ENCODE measurements at places on chromosomes 7 and 10.

DNA sequence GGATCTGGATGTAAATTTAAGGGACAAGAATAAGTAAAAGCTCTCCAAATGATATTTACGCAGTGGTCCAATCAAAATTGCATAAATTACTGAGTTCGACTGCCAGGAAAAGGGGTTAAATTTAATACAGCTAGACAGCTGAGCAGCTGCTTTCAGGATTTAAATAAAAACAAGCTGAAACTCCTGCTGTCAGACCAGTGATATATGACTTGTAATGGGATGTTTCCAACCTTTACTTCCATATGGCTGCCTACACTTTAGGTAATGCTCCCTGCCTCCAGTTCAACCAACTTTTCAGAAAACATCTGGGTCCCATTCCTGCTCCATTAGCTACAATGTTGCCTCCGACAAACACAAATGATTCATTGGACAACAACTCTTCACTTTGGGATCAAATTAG, 326.3 kb upstream of the DGKB start:
- DNase-seq: no peak

DNA sequence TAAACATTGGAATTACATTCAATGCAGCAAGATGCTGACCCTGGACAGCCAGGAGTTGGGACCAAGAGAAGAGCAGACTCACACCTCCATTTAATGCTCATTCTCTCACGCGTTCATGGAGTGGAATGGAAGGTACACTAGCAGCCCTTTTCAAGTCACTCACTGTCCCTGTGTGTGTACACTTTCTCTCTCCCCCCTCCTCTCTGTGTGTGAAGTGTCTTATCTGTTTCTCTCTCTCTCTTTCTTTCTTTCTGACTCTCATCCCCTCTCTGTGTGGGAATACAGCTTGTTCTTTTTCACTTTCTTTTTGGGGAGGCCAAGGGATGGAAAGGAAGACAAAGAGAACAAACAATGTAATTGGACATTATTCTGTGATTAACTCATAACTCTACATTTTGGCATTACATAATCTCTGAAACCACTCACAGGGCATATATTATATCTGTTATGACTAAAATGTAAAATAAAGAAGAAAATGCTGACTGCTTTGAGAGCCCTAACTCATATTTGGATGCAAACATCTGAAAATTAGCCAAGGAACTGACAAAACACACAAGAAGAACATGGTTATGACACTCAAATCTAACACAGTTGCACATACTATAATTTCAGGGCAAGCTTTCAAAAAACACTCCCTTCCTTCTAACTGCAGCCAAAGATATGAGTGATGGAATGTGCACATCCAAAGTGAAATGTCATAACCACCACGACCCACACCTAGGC, 188.8 kb downstream of the PARD3 start:
- no peak for DNase-seq

GRCh38 chr10:23742807-23743206, 303.9 kb downstream of the OTUD1 start:
- DNase-seq: no peak

- no peak for DNase-seq
Observed at GRCh38 chr7:103867874-103868273, 121.6 kb downstream of the RELN start.

GRCh38 chr7:77235276-77235675, 35.7 kb upstream of the FGL2 start:
- no peak for DNase-seq

DNA sequence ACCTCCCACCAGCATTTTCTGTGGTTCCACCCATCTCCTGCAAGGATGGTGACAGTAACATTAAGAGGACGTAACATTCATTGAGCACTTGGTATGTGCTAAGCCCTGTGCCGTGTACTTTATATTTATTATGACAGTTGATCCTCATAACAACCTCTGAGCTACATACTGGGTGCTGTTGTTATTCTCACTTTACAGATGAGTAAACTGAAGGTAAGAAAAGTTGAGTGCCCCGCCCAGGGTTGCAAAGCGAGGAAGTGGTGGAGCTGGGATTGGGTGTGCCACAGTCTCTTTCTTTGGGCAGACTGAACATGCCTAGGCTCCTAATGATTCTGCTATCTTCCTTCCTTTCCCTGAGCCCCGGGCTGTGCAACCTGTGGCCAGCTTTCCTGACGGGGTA, 107.4 kb downstream of the SH3PXD2A start:
- no peak for DNase-seq

GRCh38 chr10:5317547-5318107, 47.1 kb upstream of the UCN3 start:
- no peak for DNase-seq

GRCh38 chr7:45104844-45105587, 6.5 kb downstream of the TBRG4 start:
- no peak for DNase-seq

GRCh38 chr10:31754803-31755624, 173.6 kb downstream of the ARHGAP12 start:
- no peak for DNase-seq

- DNase-seq: no peak
Observed at GRCh38 chr7:50355817-50356178, 51.3 kb downstream of the IKZF1 start.

DNA sequence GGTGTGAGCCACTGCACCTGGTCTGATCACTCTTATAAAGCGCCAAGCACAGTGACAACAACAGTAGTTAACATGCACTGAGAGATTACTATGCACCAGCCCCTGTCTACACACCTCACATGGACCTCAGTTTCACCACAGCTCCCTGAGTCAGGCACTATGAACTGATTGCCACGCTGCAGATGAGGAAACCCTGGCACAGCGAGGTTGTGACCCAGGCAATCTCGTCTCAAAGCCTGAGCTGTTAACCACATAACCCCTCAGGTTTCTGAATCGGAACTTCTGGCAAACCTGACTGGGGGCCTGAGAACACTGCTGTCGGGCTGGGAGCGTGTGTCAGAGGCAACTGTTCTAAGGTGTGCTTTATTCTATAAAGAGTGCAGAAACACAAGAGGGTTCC, 150.8 kb downstream of the RNF216 start:
- no peak for DNase-seq

GRCh38 chr7:38806912-38807311, 102.1 kb downstream of the VPS41 start:
- no peak for DNase-seq

DNA sequence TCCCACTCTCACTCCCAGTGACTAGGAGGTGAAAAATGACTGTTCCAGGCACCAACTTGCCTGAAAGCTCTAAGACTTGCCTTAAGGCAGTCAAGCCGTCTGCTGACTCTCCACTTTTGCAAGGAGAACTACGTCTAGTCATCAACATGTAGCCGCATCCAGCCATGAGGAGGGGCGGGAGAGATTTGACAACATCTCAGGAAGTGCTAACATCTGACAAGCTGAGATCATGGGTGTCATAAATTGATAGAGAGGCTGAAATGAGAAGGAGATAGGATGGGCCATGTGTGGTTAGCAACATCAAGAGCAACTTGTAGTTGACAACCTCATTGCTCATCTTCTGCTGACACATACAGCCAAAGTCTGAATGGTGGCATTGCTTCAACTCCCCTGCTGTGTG, 9.0 kb upstream of the TBXAS1 start:
- no peak for DNase-seq

GRCh38 chr10:22379059-22379458, 33.8 kb downstream of the SPAG6 start:
- no peak for DNase-seq

DNA sequence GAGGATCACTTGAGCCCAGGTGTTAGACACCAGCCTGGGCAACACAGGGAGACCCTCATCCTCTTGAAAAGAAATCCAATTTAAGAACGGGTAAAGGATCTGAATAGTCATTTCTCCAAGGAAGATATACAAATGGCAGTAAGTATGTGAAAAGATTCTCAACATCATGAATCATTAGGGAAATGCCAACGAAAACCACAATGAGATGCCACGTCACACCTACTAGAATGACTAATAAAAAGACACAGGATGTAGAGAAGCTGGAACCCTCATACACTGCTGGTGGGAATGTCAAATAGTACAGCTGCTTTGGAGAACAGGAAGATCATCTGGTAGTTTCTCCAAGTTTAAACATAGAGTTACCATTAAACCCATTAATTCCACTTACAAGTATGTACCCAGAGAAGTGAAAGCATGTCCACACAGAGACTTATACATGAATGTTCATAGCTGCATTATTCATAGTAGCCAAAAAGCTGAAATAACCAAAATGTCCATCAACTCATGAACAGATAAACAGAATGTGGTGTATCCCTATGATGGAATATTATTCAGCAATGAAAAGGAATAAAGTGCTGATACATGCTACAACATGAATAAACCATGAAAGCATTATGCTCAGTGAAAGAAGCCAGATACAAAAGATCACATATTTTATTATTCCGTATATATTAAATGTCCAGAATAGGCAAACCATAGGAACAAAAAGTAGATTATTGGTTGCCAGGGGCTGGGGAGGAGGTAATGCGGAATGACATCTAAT, 13.1 kb upstream of the ZMIZ2 start:
- no peak for DNase-seq

- no peak for DNase-seq
Observed at GRCh38 chr7:88095-88926, 104.1 kb upstream of the FAM20C start.

DNA sequence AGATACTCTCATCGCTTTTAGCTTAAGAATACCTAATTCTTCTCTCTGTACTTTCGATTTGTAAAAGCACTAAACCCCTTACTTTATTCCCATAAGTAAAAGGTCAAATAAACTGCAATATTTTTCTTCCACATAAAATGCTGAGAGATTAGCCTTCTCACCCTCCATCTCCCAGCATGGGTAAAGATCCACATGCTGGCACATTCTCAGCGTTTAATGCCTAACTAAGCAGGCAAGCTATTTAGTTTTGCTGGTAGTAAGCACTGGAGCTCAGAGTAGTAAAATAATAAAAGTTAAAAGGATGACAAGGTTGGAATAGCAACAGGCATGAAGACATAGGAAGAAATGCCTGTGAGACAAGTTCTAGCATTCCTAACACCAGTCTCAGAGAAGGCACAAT, 65.9 kb upstream of the NEBL start:
- DNase-seq: no peak

DNA sequence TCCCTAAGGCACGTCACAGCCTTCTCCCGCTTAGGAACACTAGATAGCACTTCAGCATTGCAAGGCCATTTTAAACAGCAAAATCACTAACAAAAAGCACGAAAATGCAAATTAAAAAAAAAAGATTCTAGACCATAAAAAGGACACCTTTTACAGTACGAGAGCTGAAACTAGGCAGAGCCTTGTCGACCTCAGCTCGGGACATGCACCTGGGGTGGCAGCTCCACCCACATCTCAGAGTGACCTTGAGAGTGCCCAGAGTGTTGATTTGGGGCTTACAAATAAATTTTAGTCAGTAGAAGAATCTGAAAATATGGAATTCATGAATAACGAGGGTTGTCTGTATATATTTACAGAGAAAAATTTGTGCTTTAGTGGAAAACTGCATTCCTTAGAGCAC, 1.1 kb downstream of the MRPS24 start:
- DNase-seq: no peak

GRCh38 chr7:128162666-128163065, 78.4 kb upstream of the LEP start:
- no peak for DNase-seq

DNA sequence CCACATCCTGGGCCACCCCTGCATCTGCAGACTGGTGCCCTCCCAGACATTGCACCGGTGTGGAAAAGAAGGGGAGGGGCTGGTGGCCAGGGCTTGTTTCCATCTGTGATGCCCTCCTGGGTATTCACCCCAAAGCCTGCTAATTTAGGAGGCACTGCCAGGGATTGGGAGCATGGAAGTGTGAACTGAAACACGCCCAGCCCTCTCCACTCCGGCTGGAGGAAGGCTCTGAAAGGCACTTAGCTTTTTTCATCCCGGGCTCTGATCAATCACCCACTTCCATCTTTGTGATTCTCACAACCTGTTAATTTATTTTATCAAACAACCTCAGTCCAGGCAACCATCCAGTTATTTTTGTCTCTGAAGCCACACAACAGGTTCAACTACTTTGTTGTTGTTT, 20.9 kb upstream of the CPXM2 start:
- no peak for DNase-seq

GRCh38 chr10:25049966-25050365, 33.6 kb downstream of the THNSL1 start:
- DNase-seq: no peak

GRCh38 chr10:132730573-132730953, 55.4 kb downstream of the NKX6-2 start:
- DNase-seq: no peak

- DNase-seq: no peak
Observed at GRCh38 chr10:129933456-129934092, 30.5 kb downstream of the EBF3 start.

GRCh38 chr7:39624442-39624807, 1.1 kb downstream of the RALA start:
- peak; percentile 16 for DNase-seq

DNA sequence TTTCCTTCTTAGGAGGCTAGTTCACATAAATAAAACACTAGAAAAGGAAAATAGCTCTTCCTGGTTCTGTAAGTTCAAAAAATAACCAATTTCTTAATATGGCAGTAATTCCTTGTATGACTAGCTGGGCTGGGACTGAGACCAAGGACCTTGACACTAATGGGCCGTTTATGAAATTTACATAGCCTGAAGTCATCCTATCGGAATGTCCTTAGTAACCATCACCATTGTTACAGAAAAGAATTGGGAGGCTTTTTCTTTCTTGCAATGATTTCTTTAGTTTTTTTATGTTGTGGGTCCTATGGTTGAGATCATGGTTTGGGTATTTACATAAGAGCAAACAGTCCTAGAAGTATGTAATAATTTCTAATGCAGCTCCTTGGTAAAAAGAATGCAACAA, 87.1 kb upstream of the HDAC9 start:
- DNase-seq: no peak

DNA sequence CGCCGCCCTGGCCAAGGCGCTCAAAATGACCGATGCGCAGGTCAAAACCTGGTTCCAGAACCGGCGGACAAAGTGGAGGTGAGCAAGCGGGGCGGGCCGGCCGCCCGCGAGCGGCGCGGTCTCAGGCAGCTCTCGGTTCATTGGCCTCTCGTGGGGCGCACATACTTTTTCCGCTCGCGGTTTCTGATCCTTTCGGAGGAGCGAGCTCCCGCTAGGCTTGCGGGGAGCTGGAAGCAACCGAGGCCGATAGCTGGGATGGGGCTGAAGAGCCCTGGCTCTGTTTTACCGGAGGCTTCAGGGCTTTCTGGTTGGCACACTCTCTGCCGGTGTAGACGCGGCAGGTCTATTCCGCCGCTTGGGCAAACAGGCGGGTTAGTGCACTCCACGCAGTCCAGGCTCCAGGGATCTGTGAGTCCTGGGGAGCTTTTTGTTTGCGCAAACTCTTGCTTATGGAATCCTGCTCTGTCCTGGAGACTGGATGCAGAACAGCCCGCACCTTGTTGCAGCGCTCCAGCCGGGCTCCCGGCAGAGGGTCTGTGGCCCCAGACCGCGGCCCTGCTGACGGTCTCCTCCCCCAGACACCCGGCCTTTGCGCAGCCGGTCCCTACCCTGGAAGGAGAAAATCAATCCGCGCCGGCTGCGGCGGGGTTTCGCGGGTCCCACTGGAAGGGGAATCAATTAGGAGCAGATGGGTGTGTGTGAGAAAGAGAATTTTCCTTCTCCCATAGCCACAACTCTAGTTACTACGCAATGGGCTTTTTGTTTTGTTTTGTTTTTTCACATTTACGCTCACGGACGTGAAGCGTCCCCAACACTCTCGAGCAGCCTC, 3.4 kb downstream of the TLX1 start:
- no peak for DNase-seq

All from NCI-H1105 (cell line).